ENCODE measurements at places on chromosomes 2 and 18.

GRCh38 chr2:146853741-146854444 lies 990.9 kb upstream of the ACVR2A start:
- no peak for DNase-seq

DNA sequence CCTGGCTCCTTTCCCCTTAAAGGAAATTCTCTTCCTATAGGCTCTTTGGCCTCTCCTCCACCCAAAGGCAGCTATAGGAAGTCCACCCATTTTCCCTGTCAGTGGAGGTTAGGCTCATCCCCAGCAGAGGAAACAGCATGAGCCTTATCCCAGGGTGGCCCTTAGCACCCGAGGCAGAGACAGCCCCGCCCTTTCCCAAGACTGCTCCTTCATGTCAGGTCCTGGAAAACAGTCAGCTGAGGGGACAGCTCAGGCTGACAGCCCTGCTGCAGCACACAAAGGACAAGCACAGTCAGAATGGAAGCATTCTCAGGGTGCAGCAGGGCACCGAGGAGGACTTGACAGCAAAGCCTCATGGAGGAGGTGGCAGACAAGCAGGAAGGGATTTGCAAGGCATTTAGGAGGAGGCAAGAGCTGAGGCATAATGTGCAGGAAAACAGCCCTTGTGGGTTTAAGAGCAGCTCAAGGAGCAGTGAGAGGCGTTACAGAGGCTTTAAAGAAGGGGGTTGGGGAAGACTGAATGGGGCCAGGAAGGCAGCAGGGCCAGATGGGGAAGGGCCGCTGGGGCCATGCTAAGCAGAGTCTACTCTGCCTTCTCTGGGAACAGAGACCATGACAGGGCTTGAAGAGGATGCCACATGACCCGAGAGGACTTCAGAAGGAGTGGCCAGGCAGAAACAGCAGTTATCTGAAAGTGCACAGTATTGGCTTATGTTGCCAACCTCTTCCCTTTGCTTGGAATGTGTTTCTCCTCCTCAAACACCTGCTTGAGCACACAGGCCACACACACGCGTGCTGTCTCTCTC lies 216.6 kb downstream of the SH3BP4 start:
- no peak for DNase-seq

- no peak for DNase-seq
Measured at GRCh38 chr2:157067562-157067961, 189.9 kb upstream of the GALNT5 start.

DNA sequence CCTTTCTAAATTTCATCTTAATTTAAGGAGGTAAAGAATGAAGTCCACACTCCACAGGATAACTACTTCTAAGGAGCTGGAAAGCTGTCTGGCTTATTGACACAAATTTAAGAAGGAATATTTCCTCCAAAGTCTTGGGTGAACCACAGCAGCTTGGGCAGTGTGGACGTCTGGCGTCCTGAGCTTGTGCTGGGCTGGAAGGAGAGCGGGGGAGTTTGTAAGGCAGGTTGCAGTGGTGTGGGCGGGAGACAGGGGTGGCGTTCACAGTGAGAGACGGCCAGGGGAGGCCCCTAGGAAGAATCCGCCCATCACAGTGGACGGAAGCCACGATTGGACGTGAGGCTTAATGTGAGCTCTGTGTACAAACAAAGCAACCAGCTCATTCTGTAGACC lies 25.7 kb downstream of the ADI1 start:
- peak; percentile 63 for DNase-seq

- no peak for DNase-seq
Measured at GRCh38 chr18:34913837-34914661, 127.2 kb upstream of the MAPRE2 start.

- DNase-seq: no peak
Measured at GRCh38 chr18:55861266-55861665, 273.3 kb upstream of the TCF4 start.

DNA sequence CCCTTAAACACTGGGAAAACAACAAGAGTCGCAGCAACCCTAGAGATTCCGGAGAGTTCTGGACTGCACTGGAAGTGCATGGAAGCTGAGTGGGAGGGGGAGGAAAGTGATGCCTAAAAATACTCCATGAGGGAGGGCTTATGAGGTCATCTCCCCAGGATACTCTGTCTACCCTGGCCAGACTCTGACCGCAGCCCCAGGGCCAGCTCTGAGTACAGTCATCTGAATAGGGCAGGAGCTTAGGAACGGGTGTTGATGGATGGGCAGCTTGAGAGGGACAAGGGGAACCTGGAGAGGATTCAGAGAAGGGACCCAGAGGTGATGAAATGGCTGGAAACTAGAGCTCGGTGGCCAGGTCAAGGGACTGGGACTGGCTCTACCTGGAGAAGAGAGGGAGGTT lies 79.3 kb upstream of the IGFBP5 start:
- DNase-seq: peak; percentile 84

DNA sequence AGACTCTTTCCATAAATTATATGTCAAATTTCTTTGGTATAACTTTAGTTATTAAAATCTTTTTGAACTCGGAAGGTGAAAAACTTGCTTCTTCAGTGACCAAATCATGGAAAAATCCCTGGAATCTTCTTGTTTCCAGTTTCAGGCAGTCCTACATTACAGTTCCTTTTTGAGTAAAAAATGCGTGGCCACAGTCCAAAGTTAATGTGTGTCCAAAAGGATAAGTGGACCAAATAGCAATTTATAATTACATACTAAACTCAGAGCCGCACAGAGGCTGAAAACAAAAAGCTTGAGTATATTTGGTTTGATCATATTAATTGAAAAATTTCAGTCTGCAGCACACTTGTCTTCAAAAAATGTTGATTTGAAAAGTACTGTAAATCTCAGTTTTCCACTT lies 28.4 kb upstream of the DYNC2LI1 start:
- no peak for DNase-seq

- DNase-seq: no peak
Measured at GRCh38 chr18:23849141-23849540, 159.9 kb downstream of the LAMA3 start.

Measured in left ventricle myocardium superior (tissue), 1 donor.